ENCODE measurements at places on chromosomes 2 and 18.

- no peak for DNase-seq
Observed at GRCh38 chr2:21772624-21773023, 648.9 kb downstream of the TDRD15 start.

GRCh38 chr2:178225006-178225805 is 30.9 kb downstream of the OSBPL6 start:
- no peak for DNase-seq

DNA sequence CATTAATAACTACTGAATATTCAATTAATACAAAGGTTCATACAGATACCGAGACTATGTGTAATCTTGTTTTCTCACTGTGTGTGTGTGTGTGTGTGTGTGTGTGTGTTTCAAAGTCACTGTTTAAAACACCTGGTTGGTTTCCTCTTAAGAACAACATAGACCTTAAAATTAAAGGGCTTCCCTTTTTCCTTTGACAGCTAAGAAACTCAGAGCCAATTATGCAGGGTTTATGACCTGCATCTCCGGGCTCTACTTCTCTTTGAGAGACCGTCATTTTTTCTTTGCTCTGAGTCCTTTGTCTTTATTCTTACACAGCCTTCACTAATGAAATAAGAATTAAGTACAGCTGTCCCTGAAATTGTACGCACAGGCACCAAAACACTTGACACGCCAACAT is 145.6 kb downstream of the HDAC4 start:
- no peak for DNase-seq

- no peak for DNase-seq
Observed at GRCh38 chr2:1173528-1173927, 222.9 kb downstream of the SNTG2 start.

- DNase-seq = no peak
Observed at GRCh38 chr2:41736105-41736567, 311.7 kb upstream of the PKDCC start.

- DNase-seq = no peak
Observed at GRCh38 chr2:96832754-96833507, 10.9 kb downstream of the ANKRD23 start.

- DNase-seq = no peak
Observed at GRCh38 chr2:43701111-43701510, 24.9 kb upstream of the C1GALT1C1L start.
